ENCODE measurements at places on chromosomes 16 and 17.

DNA sequence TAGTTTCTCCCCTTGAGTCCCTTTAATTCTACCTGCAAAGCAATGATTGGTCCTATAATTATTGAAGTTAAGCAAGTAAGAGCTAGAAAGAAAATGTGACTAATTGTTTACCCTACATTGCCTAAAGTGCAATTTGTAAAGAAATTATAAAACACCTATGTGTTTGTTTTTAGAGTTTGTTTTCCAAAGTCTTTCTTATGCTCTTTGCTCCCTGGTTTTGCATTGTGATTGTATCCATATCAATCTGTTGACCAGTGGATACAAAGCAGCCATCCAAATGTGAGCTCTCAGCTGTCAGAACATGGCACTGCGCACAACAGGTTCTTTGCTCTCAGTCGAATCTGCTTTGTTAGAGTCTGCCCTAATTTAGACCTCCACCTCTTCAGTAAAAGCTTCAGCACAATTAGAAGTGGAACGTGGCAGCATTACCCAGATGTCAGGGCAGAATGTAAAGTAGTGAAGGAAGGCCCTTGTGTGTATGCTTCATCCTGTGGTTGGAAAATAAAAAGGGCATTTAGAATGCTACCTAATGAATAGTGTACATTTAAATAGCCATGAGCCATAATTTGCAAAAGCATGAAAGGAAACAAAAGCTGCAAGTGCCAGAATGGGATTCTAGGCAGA is 70.5 kb downstream of the AATF start:
- no peak for DNase-seq

GRCh38 chr17:72614871-72615626 is 477.4 kb downstream of the SLC39A11 start:
- no peak for DNase-seq

DNA sequence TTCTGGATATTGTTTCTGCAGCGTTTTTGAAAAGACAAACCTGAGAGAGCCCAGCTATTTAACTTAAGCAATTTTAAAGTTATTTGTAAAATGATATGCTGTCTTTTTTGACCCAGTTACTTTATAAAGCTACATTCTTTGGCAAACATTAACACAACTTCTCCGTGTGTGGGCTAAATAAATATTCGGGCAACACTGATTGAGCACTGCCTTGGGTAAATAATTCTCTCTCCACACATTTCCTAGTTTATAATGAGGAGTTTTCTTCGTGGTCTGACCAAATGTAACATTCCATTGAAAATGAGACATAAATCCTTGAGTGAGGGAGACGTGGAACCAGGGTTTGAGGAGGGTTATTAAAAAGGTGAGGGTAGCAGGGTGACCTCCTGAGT is 142.8 kb downstream of the WWOX start:
- no peak for DNase-seq

GRCh38 chr17:69710926-69711325 is 296.4 kb downstream of the MAP2K6 start:
- DNase-seq = no peak

GRCh38 chr16:13427943-13428342 is 492.0 kb upstream of the ERCC4 start:
- no peak for DNase-seq
